ENCODE measurements at places on chromosomes 3 and 15.

GRCh38 chr3:193971261-193971751 is 164.6 kb upstream of the HES1 start:
- DNase-seq: peak; percentile 39

DNA sequence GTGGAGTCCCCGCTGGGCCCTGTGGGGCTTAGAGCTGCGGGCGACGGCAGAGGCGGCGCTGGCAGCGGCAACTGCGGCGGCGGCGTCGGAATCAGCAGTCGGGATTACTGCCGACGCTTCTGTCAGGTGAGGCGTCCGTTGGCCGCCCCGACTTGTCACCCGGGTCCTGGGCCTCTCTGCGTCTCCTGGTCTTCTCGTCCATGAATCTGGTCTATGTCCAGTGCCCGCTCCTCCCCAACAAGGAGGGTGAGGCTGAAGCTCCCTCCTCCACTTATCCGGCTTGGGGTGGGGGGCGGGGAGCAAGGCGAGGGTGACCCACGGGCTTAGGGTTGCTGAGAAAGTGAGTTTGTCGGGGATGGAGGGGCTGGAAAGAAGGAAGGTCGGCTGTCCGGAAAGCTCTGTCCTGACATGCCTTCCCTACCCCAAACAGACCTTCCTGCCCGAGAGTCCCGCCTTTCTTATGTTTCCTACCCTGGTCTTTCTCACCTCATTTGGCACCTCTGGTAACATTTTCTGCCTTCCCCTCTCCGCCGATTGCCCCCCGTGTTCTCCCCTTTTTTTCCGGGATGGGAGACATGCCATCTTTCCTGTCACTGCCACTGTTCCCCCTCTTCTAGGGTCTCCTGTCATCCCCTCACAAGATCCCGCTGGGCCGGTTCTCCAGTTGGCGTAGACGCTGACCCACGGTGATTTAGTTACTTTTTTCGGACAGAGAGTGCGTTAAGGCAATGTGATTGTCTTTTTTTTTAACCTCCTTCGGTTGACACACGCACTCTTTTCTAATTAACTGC is 520 bp downstream of the ZNF654 start:
- DNase-seq: no peak

- peak; percentile 57 for DNase-seq
These were observed 36.1 kb upstream of the MYO5C start for GRCh38 chr15:52331490-52332240.

DNA sequence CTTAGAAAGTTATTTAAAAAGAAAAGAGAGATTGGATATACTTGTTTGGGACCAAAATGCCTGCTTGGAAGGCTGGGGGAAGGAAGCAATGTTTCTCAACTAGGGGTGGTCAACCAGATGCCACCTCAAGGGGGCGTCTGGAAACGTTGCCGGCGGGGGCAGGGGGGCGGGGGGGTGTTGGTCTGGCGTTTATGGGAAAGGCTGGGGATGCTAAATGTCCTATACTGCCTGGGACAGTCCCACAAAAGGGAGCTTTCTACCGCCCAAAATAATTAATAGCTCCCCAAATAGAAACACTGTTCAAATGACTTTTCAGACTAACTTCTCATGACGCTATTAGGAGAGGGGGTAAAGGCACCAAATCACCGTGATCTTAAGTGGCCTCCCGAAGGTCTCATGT is 2.2 kb downstream of the POLG start:
- DNase-seq: no peak

- no peak for DNase-seq
These were observed 686.3 kb downstream of the NTRK3 start for GRCh38 chr15:87570206-87570605.

DNA sequence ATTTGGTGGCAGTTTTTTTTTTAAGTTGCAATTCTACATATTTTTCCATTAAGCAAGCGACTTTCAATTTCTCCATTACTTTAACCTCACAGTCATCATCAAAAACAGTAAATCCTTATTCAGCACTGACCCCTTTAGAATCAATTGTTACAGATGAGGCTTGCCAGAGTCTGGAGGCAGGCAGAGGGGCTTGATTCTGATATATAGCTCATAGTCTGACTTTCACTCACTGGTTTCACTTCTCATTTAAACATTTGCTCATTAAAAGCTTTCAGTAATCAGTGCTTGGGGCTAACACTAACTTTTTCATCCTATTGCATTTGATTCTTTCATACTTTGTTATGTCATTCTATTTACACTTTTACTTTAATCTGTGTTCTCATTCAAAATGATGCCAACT is 88.4 kb downstream of the PYDC2 start:
- DNase-seq: peak; percentile 1

DNA sequence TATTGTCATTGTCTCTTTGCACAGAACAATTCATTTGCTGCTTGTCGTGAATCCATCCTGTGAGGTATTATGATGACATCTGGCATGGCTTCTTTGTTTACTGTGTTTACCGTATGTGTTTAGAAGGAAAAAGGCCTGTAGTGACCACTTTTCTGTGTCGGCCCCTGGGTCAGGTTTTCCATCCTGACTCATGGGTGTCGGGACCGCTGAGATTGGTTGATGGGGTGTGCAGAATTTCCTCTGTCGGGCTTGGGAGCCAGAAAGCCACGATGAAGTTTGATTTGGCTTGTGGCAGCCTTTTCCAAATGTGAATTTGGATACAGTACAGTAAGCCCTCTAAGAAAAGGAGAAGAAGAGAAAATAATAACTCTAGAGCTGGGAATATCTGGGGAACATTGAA is 113.5 kb downstream of the FNDC3B start:
- DNase-seq: no peak

GRCh38 chr15:62108411-62108810 is 41.6 kb downstream of the C2CD4A start:
- DNase-seq: no peak

DNA sequence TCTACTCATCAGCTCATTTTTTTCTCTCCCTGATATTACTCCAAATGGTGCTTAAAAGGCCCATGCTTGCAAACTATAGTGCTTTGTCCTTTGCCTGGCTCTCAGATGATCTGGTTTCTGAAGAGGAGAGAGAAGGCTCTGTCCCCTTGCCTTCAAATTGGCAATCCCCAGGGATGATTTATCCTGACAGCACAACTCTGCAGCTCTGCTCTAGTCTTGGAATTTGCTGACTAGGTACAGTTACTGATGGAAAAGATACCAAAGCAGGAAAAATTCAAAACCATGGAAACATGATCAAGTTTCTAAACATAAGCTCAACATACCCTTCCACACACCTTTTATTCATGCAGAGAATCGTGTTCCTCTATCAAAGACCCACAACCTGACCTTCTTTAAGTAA is 106.7 kb upstream of the CADPS start:
- no peak for DNase-seq

DNA sequence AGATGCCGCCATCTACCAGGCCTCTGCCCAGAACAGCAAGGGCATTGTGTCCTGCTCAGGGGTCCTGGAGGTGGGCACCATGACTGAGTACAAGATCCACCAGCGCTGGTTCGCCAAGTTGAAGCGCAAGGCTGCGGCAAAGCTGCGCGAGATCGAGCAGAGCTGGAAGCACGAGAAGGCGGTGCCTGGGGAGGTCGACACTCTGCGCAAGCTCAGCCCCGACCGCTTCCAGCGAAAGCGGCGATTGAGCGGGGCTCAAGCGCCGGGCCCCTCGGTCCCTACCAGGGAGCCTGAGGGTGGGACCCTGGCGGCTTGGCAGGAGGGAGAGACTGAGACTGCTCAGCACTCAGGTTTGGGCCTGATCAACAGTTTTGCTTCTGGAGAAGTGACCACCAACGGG is 22.6 kb downstream of the ALPK3 start:
- DNase-seq: no peak

GRCh38 chr3:106380232-106380631 is 511.4 kb upstream of the CBLB start:
- DNase-seq: no peak

DNA sequence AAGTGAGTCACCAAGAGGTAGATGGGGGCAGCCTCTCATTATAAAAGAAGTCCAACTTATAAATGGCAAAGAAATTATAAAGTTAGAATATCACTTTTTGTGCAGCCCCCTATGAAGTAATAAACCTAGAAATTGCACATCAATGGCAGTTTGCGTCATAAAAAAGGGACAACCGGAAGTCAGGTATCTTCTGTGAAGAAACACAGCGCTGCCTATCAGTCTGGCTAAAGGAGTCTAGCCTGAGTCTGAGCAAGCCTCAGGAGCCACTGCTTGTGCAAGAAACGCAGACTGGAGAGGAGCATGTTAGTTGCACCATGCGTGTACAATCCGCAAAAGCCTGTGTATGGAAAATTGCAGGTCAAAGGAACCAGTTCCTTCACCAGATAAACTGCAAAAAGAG is 178.4 kb downstream of the ARRDC4 start:
- no peak for DNase-seq

DNA sequence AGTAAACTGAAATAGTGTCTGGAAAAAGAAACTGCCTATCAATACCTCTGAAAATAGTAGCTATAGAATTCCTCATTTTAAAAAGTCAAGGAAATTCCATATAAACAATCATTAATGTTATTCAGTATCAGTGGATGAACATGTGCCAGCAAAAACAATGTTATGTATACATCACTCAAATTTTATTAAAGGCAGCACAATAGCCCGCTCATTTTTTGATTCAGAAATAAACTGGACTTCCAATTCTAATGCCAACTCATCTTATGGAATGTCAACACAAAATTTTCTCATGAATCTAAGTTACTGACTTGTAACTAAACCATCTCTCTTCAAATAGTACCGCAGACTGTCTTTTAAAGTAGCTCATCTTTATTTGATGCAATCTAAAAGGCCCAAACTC is 19.0 kb downstream of the THBS1 start:
- no peak for DNase-seq

DNA sequence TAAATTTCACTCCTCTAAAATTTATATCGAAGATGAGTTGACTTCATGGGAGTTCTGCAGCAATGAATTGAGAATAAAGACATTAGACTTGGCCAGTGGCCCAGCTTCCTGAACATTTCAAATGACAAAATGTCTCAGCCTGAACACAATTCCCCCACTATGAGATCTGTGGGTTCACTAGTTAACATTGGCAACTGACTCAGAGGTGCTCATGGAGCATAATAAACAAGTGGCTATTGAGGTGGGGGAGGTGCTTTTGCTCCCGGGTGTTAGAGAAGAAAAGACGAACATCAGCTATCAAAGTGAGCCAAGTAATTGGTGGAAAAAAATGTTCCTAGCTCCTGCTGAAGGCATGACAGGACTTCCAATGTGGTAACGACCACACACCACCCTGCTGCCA is 6.3 kb downstream of the ATP13A4 start:
- no peak for DNase-seq

GRCh38 chr3:7100136-7100535 is 239.2 kb downstream of the GRM7 start:
- no peak for DNase-seq

GRCh38 chr15:72338617-72339321 is 18.8 kb upstream of the CELF6 start:
- DNase-seq: no peak

DNA sequence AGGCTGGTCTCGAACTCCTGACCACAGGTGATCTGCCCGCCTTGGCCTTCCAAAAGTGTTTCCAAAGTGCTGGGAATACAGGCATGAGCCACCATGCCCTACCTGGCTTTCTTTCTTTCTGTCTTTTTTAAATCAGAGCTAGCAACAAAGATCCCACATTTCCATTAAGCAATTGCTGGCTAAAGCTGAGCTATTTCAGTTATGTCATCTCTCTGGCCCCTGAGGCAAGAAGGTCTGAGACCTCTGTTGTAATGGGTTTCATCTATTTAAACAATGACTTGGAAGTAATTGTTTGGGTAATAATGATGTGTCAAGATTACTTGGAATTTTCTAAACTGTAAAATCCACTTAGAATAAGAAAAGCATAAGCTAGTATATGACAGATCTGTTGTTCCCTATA is 30.2 kb upstream of the CRBN start:
- DNase-seq: no peak

GRCh38 chr3:150133293-150133692 is 162.6 kb upstream of the PFN2 start:
- no peak for DNase-seq

- DNase-seq: no peak
These were observed 253.8 kb upstream of the COL8A1 start for GRCh38 chr3:99384596-99384995.

- peak; percentile 33 for DNase-seq
These were observed 66.4 kb downstream of the XXYLT1 start for GRCh38 chr3:195204360-195205163.

DNA sequence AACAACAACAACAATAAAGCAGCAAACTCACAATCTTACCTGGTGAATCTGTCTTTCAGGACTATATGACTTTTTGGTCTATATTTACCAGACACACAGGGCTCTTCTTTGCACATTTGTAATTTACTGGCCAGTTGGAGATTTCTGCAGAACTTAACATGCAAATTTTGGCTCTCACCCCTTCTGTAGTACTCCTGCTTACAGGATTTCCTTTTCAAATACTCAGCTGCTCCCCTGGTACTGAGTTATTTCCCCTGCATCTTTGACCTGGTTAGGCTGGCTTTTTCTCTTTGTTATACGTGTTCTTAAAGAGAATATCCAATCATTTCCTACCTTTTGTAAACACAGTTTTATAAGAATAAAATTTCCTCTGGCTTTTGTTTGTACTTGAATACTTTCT is 228.0 kb downstream of the MBNL1 start:
- DNase-seq: no peak

GRCh38 chr3:33001889-33002288 is 50.4 kb downstream of the CCR4 start:
- no peak for DNase-seq

GRCh38 chr3:23254282-23254681 is 51.2 kb downstream of the UBE2E2 start:
- no peak for DNase-seq

DNA sequence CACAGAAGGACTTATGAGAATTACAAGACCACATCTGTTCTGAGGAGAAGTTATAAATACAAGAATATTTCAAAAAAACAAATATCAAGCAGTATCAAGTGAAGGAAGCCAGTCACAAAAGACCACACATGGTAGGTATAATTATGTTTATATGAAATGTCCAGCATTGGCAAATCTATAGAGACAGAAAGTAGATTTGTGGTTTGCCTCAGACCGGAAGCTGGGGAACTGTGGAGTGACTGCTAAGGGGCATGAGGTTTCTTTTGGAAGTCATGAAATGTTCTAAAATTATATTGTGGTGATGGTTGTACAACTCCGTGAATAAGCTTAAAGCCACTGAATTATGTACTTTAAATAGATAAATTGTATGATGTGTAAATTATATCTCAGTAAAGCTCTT is 136.9 kb downstream of the FRMD5 start:
- DNase-seq: no peak

DNA sequence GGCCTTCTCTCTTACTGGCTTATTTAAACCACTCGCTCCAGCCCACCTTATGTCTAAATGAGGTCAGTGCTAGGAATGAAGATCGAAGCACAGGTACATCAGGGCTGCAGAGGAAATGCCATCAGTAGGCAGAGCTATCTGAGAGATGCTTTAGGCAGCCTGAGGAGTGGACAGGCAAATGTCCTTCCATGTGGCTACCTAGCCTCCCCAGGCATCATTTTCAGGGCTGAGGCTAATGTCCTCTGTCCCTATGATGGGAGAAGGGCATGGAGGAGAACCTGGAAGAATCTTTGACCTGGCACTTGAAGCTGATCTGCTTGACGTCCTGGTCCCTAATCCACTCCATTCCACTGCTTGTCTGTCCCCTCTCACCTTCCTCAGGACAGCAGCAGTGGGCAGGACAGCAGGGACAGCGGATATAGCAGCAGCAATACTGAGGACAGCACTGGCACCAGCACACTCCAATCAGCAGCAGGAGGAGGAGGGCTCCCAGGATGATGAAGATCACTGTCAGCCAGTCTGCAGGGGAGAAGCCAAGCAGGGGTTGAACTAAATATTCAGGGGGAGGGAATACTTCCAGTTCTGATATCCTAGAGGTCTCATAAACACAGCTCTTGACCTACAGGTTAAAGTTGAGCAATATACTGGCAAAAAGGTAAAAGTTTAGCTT is 21.0 kb downstream of the ILDR1 start:
- no peak for DNase-seq
